Panc1 (cell line): ENCODE measurements at places on chromosomes 12 and 14. TPM values are rescaled to one million over a fixed set of nuclear protein-coding genes. Genes with fewer than 3 reads are reported as not detected.

- H3K4me1 ChIP-seq, result peaks cover 93% of the 10 kb centered on the region
- peak overlapping the region; percentile 100 for H3K27ac ChIP-seq
- H3K36me3 ChIP-seq, result peaks cover 16% of the 10 kb centered on the region
Measured at GRCh38 chr12:122870163-122870842, 25.6 kb downstream of the VPS37B start.

DNA sequence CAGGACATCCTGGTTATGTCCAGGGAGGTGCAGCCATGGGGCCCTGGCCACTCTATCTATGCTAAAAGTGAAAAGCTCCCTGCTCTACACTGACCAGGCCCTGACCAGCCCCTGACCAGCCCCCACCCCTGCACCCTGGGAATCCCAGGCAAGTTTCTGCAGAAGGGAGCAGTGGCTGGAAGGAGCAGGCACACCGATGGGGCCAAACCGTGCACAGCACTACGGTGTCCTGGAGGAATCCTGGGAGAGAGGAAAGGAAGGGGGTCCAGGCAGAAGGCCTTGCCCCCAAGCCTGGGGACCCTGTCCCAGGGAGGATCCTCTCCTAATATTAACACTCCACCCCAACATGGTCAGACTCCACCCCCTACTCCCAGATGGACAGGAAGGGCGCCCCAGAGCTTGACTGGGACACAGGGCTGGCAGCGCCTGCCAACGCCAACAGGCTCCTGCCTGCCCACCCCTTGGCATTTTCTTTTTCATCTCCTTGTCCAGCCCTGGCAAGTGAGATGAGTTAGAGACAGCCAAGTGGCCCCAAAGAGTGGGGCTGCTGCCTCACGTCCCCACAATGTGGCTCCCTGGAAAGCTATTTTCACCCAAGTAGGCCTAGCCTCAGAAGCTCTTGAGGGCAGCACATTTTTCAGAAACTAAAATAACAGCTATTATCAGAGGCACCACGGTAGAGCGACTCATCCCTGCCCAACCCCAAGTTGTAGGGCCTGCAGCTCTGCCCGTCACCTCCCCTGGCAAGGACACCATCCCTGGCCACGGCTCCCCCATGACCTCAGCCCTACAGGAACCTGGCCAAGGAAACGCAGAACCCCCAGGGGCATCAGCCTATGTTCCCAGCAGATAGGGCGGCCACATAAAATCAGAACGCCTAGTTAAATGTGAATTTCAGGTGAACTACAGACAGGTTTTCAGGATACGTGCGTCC, 82.6 kb downstream of the SCARB1 start:
- peaks cover under 1% of the 10 kb centered on the region; the same call in 1 of the 2 replicates for H3K36me3 ChIP-seq
- DNase-seq, result no peak
- no peak overlapping the region for H3K4me3 ChIP-seq
- no peak overlapping the region for H3K27ac ChIP-seq

GRCh38 chr14:38044710-38045109, 163.0 kb upstream of the SSTR1 start:
- H3K4me3 ChIP-seq, result no peak overlapping the region
- no peaks in the 10 kb centered on the region for H3K27me3 ChIP-seq
- no peak for DNase-seq
- no peak overlapping the region for H3K27ac ChIP-seq
- no peaks in the 10 kb centered on the region for H3K36me3 ChIP-seq

The RAD51B gene
- total RNA-seq, result 8.5 TPM

The C14orf93 gene
- total RNA-seq, result 5.6 TPM

- no peak overlapping the region for H3K4me3 ChIP-seq
- no peaks in the 10 kb centered on the region for H3K4me1 ChIP-seq
- no peaks in the 10 kb centered on the region for H3K36me3 ChIP-seq
- no peak for DNase-seq
Measured at GRCh38 chr14:89493877-89494634, 77.0 kb upstream of the FOXN3 start.

The PTPRR gene
- not detected for total RNA-seq

GRCh38 chr12:9096563-9097176, 19.0 kb downstream of the A2M start:
- no peak overlapping the region for H3K4me3 ChIP-seq
- no peaks in the 10 kb centered on the region for H3K27me3 ChIP-seq
- H3K4me1 ChIP-seq, result no peaks in the 10 kb centered on the region
